Left ventricle myocardium inferior (tissue), 1 donor: ENCODE measurements at places on chromosomes 5 and 9.

- DNase-seq = no peak
These were observed 2.4 kb downstream of the TPM2 start for GRCh38 chr9:35687306-35687705.

DNA sequence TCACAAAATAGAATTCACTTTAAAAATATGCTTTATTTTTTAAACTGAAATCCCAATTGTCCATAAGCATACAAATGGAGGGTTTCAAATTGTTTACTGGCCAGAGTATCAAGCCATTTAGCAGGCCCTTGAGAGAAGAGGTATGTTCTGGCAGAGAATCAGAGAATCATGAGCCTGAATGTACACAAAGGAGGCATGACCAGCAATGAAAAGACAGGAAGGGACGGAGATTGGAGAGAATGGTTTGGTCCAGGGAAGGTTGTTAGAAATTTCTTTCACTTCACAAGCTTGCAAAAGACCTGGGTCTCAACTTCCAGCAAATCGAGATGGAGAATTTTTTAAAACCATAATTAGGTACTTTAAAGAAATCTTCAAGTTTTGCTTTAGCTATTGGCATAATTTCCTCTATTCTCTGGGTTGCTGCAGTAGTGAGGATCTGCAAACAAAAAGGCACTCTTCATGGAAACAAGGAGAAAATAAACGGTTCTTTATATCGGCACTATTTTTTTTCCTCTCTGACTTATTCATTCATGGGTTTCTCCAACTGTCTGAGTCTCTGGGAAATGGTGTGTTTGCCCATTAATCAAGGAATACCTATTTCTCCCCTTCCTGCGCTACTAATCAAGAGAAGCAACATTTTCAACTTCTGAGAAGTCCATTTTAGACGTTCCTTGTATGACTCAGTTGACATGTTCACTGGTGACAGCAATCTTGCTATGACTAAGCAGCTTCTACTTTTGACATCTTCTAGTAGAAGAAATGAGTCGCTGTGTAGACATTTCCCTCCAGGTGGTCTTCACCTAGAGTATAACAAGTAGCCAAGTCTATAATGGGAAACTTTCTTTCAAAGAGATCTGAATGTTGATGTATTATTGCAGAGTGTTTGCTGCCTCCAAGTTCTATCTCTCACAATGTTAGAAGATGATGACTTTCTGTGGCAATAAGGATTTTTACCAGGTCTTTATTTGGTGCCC, 23.1 kb upstream of the ERCC6L2 start:
- no peak for DNase-seq

GRCh38 chr9:28923351-28923750, 1350.1 kb upstream of the C9orf72 start:
- no peak for DNase-seq

DNA sequence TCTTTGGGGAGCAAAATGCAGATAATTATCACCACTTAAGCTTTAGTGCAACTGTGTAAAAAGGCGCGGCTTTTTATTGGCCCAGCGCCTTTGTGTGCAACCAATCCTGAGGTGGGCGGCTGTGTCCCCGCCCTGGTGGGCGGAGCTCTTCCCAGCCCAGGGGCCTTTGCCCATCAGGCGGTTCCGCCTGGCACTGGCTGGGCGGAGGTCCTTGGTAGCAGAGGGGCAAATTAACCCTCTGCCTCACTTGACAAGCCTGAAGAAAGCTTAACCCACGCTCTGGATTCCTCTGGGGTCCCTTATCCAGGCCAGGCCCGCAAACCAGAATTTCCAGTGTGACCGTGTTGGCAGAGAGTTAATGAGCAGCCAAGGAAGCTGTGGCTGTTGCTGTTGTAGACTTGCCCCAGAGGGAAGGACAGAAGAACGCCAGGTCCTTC, 12.8 kb upstream of the NIPAL4 start:
- no peak for DNase-seq

DNA sequence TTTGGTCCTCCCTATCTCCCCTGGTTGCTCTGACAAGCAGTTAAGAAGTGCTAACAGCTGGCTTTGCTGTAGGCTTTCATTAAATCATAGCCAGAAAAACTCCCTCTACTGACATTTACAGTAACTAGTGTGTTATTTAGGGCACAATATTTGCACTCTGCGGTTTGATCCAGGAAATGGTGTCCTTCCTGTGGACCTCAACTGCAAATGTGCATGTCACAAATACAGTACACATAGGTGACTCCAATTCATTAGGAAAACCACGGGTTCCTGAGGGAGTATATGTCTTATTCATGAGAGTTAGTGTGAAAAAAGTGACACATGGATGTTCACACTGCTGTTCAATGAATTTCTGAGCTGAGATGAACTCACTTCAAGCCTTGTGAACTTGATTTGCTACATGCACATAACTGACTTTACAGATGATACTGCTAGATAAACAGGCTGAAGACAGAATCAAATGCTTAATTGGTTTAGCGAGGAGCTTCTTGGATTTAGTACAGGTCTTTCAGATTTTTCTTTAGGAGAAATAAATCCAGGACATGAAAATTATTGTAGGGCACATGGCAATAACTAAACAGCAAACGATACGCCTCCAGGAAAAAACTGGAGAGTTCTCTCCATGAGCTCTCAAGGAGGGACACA, 281.5 kb downstream of the EFNA5 start:
- DNase-seq = no peak

GRCh38 chr9:127368852-127369402, 28.0 kb upstream of the SLC2A8 start:
- DNase-seq = no peak

DNA sequence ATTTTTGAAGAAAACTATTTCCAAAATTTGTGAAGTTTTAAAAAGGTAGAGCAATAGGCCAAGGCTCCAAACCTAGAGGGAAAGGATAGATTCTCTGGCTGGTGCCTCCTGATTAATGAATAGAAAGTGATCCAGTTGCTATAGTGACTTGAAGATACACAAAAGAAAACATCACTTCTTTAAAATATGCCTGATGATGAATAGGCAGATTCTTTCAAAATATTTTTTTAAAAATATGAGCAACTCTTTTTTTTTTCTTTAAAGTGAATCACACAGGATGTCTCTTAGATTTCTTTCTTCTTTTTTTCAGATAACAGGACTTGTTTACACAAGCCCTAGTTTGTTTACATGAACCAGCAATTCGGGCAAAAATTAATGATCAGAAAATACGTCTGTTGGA, 124.4 kb downstream of the RFK start:
- DNase-seq = no peak

DNA sequence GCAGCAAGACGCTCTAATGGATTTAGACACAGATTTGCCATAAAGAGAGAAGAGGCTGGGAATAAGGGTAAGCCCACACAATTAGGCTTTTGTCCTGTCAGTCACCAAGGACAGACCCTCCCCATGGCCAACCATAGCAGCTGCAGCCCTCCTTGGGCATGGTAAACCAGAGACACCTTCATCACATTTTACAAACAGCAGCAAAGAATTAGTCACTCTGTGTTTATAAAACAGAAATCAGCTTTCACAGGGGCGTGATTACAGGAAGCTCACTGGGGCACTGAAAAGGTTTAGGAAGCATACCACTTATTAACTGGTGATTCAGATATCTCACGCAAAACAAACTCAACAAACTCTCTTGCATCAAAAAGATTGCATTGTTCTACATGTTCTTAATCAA, 37.3 kb upstream of the ZNF622 start:
- no peak for DNase-seq

GRCh38 chr5:20166456-20166855, 178.5 kb upstream of the CDH18 start:
- no peak for DNase-seq

GRCh38 chr5:94174748-94175411, 433.5 kb upstream of the POU5F2 start:
- DNase-seq = no peak

DNA sequence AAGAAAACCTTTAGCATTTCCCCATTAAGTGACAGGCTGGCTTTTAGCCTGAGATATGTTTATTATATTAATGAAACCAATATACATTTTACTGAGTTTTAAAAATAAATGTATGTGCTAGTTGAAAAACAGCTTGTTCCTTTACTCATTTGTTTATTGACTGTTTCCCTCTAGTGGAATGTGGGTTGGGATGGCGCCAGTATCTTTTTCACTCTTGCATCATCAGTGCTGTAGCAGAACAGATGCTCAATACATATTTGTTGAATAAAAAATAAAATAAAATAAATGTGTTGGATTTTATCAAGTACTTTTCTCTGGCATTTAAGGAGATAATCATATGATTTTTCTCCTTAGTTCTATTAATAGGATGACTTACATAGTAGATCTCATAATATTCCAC, 43.0 kb downstream of the FSTL4 start:
- DNase-seq = no peak

DNA sequence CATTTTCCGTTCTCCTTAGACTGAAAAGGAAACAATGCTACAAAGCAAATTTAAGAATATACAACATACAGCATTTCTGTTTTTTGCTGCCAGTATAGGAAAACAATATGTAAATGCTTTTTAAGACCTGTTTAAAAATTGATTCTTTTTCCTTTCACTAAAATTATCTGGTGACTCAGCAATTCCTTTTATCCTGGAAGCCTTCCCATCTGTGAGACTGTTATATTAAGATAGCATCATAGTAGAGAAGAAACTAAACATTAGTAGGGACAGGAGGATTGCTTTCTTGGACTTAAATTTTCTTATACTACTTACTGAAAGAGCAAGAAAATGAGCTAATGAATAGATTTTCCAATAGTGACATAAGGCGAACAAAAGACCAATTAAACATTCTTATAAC, 30.0 kb upstream of the GPR21 start:
- DNase-seq = no peak

DNA sequence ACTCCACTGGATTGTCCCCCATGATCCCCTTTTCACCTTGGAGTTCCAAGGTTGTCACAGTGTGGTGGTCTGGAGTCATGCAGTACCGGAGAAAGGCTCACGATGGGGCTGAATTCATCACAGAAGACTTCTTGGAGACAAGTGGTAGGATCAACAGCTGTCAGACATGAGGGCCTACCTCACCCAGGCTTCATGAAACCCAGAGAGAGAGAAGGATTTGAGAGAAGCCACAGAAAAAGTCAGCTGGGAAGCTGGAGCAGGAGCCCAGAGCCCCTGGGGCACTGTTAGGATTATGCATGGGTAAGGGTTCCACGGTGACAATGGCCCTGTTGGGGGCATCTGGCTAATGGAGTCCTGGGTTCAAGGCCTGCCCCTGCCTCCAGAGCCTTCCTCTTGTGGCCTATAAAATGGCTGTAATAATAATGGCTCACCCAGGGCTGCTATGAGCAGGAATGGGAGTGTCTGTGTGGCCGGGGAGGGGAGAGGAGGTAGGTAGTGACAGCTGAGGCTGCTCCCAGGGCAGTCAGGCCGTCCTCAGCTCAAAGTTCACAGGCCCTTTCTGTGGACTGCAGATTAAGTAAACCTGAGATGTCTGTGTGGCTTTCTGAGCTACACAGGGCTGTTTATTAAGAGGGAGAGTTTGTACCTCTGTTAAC, 910 bp downstream of the TRIM14 start:
- no peak for DNase-seq

DNA sequence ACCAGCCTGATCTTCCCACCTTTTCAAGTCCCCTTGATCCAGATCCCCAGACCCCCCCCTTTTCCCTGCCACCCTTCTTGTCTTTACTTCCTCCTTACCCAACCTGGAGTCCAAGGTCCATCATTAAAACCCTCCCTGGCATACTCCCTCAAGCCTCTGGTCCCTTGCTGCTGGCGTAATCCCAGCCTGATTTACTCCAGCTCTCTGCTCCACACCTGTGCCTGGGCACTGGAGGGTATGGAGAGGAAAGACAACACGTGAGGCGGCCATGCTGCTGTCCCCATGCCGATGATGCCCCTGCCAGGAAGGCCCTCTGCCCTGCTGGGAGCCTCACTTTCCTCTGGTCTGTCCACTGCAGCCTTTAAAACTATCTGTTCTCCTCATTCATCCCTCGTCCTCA, 5.1 kb downstream of the B4GALT7 start:
- DNase-seq = no peak

GRCh38 chr5:159128070-159128541, 28.4 kb upstream of the EBF1 start:
- no peak for DNase-seq

GRCh38 chr5:154755361-154756008, at the start of gene LARP1:
Gene LARP1 (plus strand): TSS chr5:154755377. CDS start chr5:154755758, 381 bp downstream.
- DNase-seq = peak; percentile 46

DNA sequence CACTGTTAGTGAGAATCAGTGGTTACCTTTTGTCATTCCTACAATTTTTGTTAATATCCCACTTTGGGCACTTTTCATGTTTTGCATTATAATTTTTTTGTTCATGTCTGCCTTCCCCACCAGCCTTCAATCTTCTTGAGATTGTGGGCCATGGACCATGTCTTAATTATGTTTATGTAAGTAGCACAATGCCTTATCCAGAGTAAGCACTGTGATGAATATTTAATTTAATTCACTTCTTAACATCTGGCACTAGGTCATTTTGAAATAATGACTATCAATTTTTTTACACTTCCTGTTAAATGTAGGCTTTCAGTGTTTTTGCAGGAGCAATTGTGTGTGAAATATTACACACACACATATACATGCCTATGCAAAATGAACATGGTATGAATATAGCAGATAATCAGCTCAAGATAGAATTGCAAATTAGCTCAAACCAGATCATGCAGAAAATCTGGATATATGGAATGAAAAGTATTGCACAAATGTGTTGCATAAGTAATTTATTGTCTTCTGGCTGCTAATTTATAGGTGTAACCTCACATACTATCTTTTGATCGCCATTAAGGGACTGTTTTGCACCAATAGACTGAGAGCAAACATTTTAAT, 5.3 kb upstream of the SHOC1 start:
- no peak for DNase-seq

DNA sequence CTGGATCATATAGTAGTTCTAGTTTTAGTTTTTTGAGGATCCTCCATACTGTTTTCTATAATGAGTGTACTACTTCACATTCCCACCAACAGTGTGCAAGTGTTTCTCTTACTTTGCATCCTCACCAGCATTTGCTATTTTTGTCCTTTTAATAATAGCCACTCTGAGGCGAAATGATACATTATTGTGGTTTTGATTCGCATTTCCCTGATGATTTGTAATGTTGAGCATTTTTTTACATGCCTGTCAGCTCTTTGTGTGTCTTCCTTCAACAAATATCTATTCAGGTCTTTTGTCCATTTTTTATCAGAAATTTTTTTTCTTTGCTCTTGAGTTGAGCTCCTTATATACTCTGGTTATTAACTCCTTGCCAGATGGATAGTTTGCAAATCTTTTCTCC, 114.0 kb downstream of the ADAMTSL1 start:
- DNase-seq = no peak

- DNase-seq = no peak
These were observed 17.8 kb downstream of the SLC38A9 start for GRCh38 chr5:55694152-55694830.

GRCh38 chr5:34011536-34011935, 3.7 kb upstream of the AMACR start:
- DNase-seq = no peak

- DNase-seq = no peak
These were observed 218.3 kb downstream of the ADAMTSL1 start for GRCh38 chr9:18692268-18692667.
